Fibroblast of gingiva (primary cell): ENCODE measurements at places on chromosomes 16 and 17.

GRCh38 chr16:31869511-31870201, 4.0 kb upstream of the ZNF267 start:
- DNase-seq, result peak; percentile 59

- DNase-seq, result no peak
These were observed 4.5 kb downstream of the TBX4 start for GRCh38 chr17:61456688-61457225.

DNA sequence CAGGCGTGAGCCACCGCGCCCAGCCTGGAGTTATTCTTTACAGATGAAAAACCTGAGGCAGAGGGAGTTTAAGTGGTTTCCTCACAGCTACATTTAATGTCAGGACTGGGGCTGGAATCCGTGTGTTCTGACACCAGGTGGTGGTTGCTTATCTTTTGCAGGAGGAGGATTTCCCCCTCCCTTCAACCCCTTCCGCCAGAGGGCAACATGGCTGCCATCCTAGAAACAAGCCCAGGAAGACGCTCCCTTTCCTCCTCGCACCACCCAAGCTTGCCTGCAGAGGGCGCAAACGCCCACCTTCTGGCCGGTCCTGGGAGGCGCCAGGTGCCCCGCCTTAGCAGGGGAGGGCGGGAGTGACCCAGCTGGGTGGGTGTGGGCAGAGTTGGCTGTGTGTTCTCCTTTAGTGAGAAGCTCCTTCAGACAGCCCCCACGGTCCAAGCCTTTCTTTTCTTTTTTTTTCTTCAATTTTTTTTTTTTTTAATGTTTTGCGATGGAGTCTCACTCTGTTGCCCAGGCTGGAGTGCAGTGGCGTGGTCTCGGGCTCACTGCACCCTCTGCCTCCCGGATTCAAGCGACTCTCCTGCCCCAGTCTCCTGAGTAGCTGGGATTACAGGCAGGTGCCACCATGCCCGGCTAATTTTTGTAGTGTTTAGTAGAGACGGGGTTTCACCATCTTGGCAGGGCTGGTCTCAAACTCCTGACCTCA, 9.9 kb upstream of the RAP1GAP2 start:
- DNase-seq, result peak; percentile 45

DNA sequence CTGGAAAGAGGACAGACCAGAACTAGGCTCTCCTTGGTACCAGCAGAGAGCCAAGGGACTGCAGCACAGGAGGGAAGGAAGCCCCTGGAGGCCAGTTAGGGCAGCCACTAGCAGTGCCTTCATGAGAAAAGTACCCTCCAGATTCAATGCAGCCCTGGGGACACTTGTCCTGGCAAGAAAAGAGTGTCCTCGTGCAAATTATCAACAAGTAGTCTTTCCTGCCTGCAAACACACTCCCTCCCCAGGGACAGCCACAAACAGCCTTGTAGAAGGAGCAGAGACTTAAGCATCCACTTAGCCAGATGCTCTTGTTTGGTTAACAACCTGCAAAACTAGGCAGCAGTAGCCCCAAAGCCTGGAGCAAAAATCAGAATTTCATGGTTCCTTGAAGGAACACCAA, 24.3 kb downstream of the CENPV start:
- no peak for DNase-seq

GRCh38 chr17:38536661-38537060, 69.1 kb downstream of the SRCIN1 start:
- no peak for DNase-seq

GRCh38 chr17:43438626-43439025, 39.8 kb downstream of the ARL4D start:
- DNase-seq, result no peak

DNA sequence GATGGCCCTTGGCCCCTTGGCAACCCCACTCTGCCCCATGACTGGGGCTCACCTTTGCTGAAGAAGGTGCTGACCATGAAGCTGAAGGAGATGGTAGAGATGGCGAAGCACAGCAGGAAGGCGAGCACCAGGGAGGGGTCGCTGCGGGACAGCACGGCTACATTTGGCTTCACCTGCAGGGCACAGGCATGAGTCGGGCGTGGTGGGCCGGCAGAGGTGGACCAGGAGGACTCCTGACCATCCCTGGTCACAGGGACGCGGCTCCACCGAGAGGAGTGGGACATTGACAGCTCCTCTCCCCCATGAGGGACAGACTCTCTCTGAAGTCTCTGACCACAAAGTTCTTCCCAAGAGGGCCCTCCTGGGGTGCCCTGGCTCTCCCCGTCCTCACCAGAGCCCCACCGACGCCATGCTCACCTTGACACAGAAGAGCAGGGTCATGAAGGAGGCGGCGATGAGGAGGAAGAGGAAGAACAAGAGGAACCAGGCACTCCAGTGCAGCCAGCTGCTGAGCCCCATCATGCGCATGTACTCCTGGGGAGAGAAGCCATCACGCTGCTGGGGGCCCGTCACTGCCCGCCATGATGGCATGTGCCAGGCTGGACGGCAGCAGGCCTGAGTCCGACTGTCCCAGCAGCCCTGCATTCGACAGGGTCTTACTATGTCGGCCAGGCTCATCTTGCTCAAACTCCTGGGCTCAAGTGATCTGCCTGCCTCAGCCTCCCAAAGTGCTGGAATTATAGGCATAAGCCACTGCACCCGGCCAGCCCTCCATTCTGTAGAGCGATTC, 23.1 kb downstream of the ABCA3 start:
- no peak for DNase-seq

DNA sequence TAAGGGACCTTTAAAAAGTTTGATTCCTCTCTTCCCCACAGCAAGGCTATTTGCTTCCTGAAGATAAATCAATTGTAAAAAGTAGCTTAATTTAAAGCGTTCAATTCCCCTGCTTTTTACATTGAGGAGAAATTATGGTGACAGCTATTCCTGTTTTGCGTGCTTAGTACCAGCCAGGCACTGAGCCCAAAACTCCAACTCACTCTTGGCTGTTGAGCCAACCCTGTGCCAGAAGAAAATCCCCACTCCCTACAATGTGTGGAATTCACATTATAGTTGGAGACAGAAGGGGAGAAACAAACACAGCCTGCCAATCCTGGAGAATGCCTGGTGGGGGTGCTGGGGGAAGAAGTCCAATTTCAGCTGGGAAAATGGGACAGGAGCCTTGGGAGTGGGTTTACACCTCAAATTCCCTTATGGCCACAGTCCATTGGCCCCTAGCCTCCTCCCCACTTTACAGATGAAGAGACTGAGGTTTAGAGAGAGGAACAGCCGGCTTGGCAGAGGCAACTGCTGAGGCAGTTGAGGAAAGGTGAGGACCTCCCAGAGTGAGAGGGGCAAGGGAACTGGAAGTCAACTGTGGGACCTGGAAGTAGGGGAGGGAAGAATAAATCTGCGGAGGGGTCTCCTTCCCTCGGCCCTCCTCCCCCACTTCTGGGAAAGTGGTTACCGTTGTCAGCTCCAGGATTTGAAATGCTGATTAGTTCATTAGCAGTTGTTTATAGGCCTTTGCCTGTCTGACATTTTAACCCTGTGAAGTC, 26.1 kb downstream of the CDH1 start:
- DNase-seq, result no peak

- DNase-seq, result no peak
These were observed 401.4 kb downstream of the GRIN2A start for GRCh38 chr16:9780831-9781230.

DNA sequence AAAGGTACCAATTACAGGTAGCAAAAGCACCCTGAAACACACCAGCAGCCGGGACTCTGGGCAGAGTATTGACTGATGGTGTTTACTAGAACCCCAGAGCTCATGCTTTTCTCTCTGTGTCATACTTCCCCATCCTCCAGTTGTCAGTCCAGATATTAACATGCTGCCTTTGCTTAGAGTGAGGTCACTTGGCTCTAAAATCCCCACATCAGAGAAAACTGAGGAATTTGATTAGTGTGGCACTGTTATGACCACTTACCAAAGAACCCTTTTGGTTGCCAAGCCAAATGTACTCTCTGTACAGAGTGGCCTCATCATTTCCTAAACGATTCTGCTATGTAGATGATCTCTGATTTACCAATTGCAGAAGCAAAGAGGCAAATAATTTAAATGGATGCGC, 80.4 kb downstream of the ABCC12 start:
- peak; percentile 64 for DNase-seq

GRCh38 chr17:75909812-75910274, 5.2 kb upstream of the MRPL38 start:
- DNase-seq, result peak; percentile 59

GRCh38 chr16:67137605-67138004, 13.2 kb downstream of the B3GNT9 start:
- no peak for DNase-seq

DNA sequence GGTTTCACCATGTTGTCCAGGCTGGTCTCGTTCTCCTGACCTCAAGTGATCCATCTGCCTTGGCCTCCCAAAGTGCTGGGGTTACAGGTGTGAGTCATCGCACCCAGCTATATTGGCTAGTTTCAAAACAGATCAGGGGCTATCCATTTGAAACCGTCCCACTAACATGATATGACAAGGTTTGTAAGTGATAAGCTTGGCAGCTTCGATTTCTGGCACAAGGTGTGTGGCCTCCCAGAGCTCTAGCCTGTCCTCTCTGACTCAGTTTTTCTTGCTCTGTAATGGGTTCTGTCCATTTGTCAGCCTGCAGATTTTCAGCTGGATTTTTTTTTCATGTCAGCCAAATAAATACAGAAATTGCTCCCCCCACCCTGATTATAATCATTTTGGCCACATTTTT, 31.8 kb upstream of the TENT4B start:
- DNase-seq, result no peak

- DNase-seq, result no peak
These were observed 45.5 kb downstream of the CYTH1 start for GRCh38 chr17:78736526-78737079.

DNA sequence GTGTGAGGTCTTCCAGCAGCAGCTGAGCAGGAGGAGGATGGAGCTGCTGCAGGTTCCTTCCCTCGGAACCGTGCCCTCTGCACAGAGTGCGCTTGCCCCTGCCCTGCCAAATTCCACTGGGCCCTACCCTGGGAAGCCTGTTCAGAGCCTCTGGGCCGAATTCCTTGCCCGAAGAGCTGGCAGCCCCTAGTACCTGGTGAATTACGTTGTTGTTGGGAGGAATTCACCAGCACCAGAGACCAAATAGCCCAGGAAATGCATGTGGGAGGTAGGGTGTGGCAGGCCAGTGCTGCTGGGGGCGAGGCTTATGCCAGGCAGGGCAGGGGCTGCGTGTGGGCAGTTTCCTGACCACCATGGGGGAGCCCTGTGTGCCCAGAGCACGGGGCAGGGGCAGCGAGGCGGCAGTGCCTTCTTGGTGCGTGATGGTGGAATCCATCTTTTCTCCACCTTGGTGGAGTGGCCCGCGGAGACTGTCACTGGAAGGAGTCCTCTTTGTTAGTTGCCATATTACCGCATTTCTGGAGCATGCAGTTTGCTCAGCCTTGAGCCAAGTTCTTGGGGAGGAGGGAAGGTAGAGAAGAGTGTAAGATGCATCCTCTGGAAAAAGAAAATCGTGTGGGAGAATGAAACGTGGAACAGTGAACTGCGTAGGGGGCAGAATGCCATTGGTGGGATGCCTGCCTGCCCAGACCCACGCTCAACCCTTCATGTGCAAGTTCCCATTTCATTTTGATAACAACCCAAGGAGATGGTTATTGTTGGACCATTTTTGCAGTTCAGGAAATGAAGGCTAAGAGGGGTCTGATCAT, 2.3 kb downstream of the MRC2 start:
- peak; percentile 42 for DNase-seq

GRCh38 chr17:74442670-74443515, 11.0 kb downstream of the GPRC5C start:
- no peak for DNase-seq

DNA sequence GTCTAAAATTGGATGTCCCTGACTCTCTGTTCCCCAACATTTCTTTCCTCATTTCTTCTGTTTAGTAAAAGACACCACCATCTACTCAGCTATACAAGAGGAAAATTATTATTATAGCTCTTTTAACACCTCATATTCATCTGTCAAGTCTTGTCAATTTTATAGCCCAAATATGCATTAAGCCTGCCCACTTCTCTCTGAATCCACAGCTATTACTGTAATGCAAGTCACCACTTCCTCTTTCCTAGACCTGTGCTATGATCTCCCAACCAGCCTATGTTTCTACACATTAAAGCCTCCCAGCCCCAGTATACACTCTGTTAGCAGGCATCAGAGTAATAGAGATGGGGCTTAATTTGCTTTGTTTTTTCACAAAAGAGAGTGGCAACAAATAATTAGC, 252.9 kb downstream of the GRIN2A start:
- DNase-seq, result no peak

- no peak for DNase-seq
These were observed 7.3 kb downstream of the KIF18B start for GRCh38 chr17:44940317-44940716.

DNA sequence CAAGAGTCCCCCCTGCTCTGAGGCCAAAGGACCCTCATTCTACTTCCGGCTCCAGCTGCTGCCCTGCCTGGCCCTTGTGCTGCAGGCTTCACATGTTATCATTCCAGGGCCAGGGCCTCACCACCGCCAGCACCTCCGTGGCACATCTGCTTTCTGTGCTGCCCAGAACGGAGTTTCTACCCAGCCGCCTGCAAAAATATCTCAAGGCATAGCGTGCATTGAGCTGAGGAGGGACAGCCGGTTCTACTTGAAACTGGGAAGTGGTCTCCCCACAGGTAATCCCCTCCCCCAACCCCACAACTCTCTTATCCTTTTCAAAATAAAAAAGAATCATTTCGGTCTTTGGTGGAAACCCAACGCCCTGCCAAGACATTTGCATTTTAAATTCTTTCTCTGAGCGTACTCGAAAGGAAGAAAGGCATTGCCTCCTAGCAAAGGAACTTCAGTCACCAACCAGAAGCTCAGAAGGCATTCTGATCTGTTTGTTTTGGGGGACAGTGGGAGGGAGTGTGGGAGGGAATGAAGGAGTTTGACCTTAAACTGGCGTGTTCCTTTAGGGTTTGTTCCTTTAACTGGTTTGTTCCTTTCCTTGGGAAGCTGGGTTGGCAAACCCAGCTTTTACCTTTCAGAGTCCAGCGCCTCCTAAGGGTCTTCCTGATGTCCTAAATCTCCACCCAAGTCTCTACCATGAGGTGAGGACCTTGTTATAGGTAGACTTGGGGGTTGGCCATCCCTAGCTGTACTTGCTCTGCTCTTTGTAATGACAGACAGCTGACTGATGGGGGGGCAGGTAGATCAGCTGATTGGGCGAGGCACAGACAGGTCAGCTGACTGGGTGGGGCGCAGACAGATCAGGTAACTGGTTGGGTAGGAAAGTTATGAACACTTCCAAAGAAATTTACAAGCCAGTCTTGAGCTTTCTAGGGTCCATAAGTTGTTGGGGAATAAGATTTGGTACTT, 33.4 kb upstream of the PIK3R6 start:
- no peak for DNase-seq

DNA sequence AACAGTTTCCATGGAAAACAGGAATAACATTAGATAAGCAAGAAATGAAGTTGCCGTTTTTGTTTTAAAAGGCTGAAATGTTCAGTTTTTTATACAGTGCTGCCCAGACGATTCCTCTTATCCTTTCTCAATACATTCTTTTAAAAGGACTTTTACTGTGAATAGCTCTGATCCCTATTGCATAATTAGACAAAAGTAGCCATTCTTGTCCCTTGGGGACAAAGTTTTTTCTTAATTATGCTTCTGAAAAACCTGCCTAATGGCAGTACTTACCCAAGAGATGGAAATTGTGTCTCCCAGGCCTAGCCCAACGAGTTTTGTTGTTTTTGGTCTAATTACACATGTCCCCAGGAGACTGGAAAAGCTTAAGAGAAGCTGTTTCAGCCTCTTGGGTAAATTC, 27.6 kb downstream of the NXPH3 start:
- peak; percentile 81 for DNase-seq
